ENCODE measurements at places on chromosomes 13 and 19. TPM values are rescaled to one million over a fixed set of nuclear protein-coding genes. Genes with fewer than 3 reads are reported as not detected.

DNA sequence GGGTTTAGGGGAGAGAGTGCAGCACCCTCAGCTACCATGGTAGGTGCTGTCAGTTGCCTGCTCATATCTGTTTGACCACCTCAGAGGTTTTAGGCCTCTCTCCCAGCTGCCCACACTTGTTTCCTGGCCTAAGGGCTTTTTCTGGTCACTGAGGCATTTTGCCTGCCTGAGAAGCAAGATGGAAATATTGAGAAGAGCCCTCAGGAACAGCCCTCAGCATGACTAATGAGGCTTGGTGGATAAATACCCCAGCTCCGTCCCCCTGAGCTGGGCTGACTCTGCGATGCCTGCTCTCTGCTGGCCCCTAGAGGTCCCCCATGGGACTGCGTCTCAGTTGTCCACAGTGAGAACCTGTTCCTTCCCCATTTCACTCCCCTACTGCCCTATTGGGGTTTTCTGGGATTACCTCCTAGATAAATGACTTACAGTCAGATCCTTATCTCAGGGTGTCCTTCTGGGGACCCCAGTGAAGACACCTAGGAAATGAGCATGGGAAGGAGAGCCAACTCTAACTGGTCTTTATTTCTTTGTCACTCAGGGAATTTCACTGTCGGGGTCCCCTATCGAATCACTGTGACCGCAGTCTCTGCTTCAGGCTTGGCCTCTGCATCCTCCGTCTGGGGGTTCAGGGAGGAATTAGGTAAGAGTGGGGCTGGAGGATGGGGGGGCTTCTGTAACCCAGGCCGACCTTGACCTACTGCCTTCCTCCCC lies 13.3 kb downstream of the PALM3 start:
- no peak overlapping the region for H3K4me3 ChIP-seq
- H3K27ac ChIP-seq, result no peak overlapping the region
- DNase-seq, result no peak
- no peaks in the 10 kb centered on the region for H3K36me3 ChIP-seq
- H3K4me1 ChIP-seq, result no peaks in the 10 kb centered on the region

ARHGAP35 gene
- total RNA-seq, result 37.5 TPM

CYP4F8 gene
- total RNA-seq, result not detected

ZNF112 gene
- 9.1 TPM for total RNA-seq

DNA sequence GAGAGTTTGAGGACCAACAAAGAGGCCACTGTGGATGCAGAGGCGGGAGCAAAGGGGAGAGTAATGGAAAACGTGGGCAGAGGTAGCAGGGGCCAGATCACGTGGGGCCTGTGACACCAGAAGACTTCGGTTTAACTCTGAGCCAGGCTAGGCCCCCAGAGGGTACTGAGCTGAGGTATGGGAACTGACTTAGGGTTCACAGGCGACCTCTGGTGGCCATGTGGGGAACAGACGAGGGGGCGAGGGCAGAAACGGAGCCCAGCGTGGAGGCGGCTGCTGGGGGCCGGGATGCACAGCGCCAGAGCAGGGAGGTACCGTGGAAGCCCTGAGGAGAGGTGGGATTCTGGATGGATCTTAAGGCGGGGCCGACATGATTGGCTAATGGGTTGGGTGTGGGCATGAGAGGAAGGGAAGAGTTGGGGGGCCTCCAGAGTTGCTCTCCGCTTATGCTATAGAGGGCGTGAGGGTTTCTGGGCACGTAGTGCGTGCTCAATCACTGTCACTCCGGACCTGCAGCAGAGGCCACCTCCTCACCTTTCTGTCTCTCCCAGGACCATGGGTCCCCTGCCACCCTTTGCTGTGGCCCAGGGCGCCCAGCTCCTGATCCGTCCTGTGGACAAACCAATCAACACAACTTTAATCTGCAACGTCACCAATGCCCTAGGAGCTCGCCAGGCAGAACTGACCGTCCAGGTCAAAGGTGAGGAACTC lies 13.7 kb downstream of the PVR start:
- peaks cover 9% of the 10 kb centered on the region for H3K4me1 ChIP-seq
- H3K27me3 ChIP-seq, result no peaks in the 10 kb centered on the region

EPN1 gene
- total RNA-seq, result 47.1 TPM

DNA sequence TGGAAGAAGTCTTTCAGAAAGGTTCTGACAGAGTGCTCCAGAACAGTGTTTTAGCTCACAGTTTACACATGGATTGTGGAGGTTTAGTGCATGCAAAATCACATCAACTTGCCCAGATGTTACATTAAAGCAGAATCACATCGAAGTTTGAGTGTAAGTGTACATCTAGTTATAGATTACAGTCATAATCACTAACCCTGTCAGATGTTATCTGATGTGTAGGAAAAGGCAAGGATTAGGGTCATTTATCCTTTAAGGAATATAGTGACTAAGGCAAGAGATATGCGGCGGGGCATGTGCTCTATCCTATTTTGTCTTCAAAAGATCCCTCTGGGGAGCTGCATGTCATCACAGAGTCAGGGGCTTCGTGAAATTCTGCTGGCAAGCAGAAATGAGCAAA lies 66.9 kb downstream of the CYSLTR2 start:
- H3K4me1 ChIP-seq, result no peaks in the 10 kb centered on the region
- no peak overlapping the region for H3K27ac ChIP-seq
- DNase-seq, result no peak
- no peak overlapping the region for H3K4me3 ChIP-seq
- H3K27me3 ChIP-seq, result no peaks in the 10 kb centered on the region

DNA sequence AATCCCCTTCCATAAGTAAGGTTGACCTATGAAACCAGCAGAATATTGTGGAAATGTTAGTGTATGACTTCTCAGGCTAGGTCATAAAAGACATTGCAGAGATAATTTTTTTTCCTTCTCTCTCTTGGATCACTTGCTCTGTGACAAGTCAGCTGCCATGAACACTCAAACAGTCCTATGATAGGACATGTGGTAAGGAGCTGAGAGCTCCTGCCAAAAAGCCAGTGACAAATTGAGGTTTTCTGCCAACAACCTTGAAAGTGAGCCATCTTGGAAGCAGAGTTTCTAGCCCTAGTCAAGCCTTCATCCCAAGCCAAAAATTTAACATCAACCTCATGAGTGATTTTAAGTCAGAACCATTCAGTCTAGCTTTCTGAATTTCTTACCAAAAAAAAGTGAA lies 270.9 kb upstream of the NBEA start:
- no peak for DNase-seq
- H3K36me3 ChIP-seq, result no peaks in the 10 kb centered on the region
- H3K27me3 ChIP-seq, result no peaks in the 10 kb centered on the region

GRCh38 chr13:24875566-24875965 lies 111.6 kb downstream of the RNF17 start:
- no peaks in the 10 kb centered on the region for H3K36me3 ChIP-seq
- DNase-seq, result no peak
- H3K27me3 ChIP-seq, result no peaks in the 10 kb centered on the region
- H3K4me3 ChIP-seq, result no peak overlapping the region
- no peaks in the 10 kb centered on the region for H3K4me1 ChIP-seq

CLEC17A gene
- not detected for total RNA-seq

ADGRE2 gene
- total RNA-seq, result under 0.01 TPM

POU4F1 gene
- total RNA-seq, result not detected

CDADC1 gene
- total RNA-seq, result 6.1 TPM

DNA sequence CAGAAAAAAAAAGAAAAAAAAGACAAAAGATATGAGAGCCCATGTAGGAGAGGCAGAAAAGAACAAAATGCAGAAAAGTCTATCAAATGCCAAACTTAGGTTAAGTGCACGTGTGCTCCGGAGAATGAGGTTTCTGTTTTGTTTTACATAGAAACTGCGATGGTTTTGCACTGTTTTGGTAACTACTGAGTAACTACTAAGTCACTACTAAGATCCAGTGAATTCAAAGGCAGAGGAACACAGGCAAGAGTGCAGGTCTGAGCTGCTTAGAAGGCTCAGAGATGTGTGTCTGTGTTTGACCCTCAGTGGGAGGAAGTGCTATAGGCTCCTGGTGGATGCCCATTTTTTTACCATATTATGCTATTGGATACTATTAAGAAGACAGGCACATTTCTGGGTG lies 299.3 kb downstream of the NDFIP2 start:
- H3K27ac ChIP-seq, result peak overlapping the region; percentile 62
- no peaks in the 10 kb centered on the region for H3K36me3 ChIP-seq
- H3K4me1 ChIP-seq, result no peaks in the 10 kb centered on the region
- H3K27me3 ChIP-seq, result no peaks in the 10 kb centered on the region
- H3K4me3 ChIP-seq, result no peak overlapping the region
- peak; percentile 9 for DNase-seq

CDC42EP5 gene
- total RNA-seq, result 14.7 TPM

DNA sequence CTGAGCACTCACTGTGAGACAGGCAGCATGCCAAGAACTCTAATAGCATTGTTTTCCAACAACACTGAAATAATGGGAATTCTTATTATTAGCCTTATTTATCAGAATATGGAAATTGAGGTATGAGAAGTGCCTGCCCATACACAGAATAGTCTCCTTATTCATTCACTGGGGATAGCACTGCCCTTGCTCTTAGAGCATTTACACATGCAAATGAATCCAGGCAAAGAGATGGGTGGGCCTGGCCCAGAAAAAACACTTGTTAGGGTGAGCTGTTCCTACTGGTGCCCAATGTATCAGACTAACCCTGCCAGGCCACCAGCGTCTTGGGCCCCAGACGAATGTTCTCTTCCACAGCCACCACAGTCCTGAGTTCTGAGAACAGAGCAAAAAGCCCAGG lies 112.9 kb downstream of the TUBA3C start:
- no peaks in the 10 kb centered on the region for H3K4me1 ChIP-seq
- no peak overlapping the region for H3K4me3 ChIP-seq
- no peak overlapping the region for H3K27ac ChIP-seq
- H3K36me3 ChIP-seq, result no peaks in the 10 kb centered on the region
- no peaks in the 10 kb centered on the region for H3K27me3 ChIP-seq

DGKH gene
- total RNA-seq, result 7.9 TPM

DNA sequence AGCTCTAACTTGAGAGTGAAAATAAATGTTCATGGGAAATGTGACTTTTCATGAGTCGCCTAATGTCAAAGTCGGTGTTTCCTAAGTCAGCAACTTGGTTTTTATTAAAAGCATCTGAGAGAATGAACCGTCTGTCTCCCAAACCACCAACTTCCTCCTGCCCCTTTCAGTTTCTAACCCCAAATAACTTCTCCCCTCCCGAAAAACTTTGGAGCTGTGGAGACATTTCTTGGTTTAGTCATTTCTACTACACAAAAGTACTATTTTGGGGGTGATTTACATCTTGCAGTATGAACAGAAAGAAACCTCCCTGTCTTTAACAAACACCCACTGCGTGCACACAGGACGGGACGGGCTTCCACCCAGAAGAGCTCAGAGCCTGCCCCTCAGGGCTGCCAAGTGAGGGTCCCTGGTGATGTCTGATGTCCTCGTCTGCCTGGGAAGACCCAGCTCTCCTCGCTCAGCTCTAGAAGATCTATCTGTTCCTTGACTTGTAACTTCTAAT lies 65.0 kb downstream of the RASA3 start:
- peaks cover 54% of the 10 kb centered on the region for H3K4me1 ChIP-seq
- peaks cover 6% of the 10 kb centered on the region for H3K36me3 ChIP-seq
- H3K4me3 ChIP-seq, result no peak overlapping the region
- peak overlapping the region; percentile 99 for H3K27ac ChIP-seq
- peak; percentile 55 for DNase-seq
- H3K27me3 ChIP-seq, result no peaks in the 10 kb centered on the region

GRCh38 chr19:20612711-20613316 lies 47.2 kb upstream of the ZNF737 start:
- H3K4me3 ChIP-seq, result peak overlapping the region; percentile 39
- H3K27me3 ChIP-seq, result no peaks in the 10 kb centered on the region
- DNase-seq, result no peak
- no peak overlapping the region for H3K27ac ChIP-seq
- H3K4me1 ChIP-seq, result no peaks in the 10 kb centered on the region

DNA sequence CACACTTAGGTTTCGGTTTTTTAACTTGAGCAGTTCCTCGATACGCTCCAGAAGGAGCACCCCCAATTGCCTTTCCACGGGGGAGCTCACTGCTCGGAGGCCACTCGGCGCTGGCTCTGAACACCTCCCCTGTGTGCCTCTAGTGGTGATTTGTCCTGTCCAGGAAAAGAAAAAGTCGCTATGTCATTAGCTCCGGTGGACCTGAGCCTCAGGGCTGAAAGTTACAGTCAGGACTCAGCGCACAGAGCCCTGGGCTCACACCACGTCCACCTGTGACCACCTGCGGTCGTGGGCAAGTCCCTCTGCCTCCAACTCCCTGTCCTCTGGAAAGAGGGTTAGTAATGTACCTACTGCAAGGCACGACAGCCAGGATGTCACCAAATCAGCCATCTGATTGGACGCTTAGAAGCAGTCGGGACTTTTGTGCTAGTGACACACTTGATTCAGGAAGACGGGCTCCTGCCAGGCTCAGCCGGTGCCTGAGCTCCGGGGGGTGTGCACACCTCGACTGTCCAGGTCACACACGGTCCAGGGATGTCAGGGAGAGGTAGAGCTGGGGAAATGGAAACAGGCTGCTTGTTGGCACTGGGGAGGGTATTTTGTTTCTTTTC lies 3.9 kb upstream of the TMPRSS9 start:
- H3K4me3 ChIP-seq, result no peak overlapping the region
- H3K4me1 ChIP-seq, result no peaks in the 10 kb centered on the region
- H3K27ac ChIP-seq, result no peak overlapping the region
- peaks cover 3% of the 10 kb centered on the region for H3K36me3 ChIP-seq
- no peak for DNase-seq

Data from fibroblast of lung (primary cell).